ENCODE measurements at places on chromosomes 7 and 10.

DNA sequence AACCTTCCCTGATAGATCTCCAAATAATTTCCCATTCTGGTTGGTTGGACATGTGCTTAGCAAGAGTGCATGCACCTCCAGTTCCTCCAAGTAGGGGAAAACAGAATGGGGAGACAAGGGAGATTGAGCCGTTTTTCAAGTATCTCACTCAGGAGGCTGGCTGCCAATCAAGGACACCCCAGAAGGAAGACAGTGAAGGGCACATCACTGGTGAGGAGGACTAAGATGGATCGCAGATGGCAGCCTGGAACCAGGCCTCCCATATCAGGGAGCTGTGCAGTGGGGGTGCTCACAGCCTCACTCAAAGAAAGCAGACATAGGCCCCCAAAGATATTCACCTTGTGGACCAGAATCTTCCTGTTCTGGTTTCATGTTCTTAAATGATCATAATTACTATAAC is 31.2 kb downstream of the PTPRZ1 start:
- no peak for DNase-seq

DNA sequence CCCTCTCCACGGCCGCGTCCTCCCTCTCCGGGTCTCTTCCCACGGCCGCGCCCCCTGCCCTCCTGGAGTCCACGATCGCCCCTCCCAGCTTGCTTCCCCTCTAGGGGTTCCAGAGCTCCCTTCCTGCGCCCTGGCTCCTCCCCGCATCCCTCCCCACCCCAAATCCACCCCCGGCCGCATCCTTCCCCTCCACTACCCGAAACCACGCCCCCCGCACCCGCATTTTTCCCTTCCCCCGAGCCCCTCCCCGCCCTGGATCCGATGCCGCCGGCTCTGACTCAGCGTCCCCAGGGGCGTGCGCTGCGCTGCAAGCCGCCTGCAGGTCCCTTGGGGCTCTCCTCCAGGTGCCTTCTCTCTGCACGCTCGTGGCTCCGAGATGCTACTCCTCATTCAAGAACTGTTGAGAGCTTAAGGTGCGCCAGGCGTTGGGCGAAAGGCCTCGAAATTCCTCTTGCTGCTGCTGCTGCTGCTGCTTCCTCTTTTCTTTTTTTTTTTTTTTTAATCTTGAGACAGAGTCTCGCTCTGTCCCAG is 372 bp upstream of the TMEM130 start:
- DNase-seq: no peak

- no peak for DNase-seq
Measured at GRCh38 chr10:22135591-22135990, 82.2 kb downstream of the EBLN1 start.

GRCh38 chr7:156474241-156474743 is 166.3 kb upstream of the RNF32 start:
- no peak for DNase-seq

DNA sequence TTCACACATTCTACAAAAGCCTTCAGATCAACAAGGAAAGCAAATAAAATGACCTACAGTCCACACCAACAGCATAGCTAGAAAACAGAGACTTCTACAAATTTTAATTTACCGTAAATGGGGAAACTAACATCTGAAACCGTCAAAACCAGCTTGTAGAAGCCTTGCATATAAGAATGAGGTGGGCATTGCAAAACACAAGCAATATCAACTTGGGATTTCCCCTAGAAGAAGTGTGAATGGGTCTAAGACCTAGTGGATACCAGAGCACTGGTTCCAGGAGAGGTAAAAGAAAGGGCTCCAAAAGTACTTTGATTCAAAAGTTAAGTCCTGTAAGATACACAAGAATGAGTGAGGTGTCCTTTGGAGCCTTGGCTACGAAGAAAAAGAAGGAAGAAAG is 18.7 kb downstream of the RTKN2 start:
- DNase-seq: no peak

- DNase-seq: no peak
Measured at GRCh38 chr10:17209881-17210280, 8.4 kb upstream of the TRDMT1 start.

GRCh38 chr7:133056370-133057238 is 25.3 kb downstream of the CHCHD3 start:
- no peak for DNase-seq

GRCh38 chr7:29839302-29839701 is 33.0 kb downstream of the WIPF3 start:
- DNase-seq: peak; percentile 28

- no peak for DNase-seq
Measured at GRCh38 chr7:37109016-37109683, 339.5 kb downstream of the ELMO1 start.

DNA sequence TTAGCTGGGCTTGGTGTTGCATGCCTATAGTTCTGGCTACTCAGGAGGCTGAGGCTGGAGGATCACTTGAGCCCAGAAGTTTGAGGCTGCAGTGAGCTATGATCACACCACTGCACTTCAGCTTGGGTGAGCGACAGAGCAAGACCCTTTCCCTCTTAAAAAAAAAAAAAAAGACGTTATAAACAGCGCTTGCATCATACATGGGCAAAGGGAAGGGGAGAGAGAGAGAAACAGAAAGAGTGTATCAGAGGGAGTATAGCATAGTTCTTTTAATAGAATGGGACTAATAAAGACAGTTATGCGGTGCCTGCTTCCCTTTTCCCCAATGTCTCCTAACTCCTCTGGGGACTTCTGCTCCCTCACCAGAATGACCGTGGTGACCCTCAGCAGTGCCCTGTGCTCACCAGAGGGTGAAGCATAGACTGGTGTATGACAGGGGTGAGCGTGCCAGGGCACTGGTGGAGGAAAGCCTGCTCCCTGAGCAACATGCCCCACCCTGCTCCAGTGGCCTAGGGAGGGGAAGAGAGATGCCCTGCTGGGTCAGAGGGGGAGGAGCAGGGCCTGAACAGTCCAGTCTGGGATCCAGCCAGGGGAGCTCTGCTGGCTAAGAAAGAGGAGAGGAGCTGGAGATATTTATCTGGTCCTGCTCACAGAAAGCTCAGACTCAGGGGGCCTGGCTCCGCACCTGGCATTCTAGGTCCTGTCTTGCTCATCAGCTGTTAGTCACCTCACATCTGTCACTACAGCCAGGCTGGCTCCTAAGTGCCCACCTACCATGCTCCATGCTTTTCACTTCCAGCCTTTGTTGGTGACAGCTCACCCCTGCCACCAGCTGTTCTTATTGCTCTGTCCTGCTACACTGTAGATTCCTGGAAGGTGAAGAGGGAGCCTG is 2.2 kb downstream of the PDZD7 start:
- no peak for DNase-seq

GRCh38 chr7:365593-365992 is 75.6 kb downstream of the FOXL3 start:
- DNase-seq: no peak

Data from GM04504 (cell line).